ENCODE measurements at places on chromosomes 4 and X.

DNA sequence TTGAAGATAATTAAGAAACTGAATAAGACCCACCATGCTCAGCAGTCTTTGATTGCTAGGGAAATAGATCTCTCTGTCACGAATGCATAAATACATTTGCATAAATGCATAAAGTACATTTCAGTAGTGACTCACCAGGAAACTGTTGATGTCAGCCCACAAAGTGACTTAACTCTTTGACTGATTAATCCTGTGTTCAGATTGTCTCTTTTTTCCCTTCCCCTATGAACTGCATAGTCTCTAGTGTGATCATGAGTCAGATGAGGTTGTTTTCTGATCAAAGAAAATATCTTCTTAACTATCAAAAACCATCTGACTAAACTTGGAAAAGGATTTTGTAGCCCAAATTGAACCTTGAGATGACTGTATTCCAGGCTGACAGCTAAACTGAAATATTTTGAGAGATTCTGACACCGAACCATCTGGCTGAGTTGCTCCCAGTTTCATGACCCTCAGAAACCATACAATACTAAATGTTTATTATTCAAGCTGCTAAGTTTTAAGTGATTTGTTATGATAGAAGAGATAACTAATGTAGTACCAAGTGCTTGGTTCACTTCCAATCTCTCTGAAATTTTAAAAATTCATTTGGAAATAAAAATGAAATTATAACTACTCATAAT, 1381.5 kb upstream of the AGA start:
- no peak for DNase-seq

GRCh38 chr4:72467633-72468032, 101.4 kb downstream of the ADAMTS3 start:
- no peak for DNase-seq

DNA sequence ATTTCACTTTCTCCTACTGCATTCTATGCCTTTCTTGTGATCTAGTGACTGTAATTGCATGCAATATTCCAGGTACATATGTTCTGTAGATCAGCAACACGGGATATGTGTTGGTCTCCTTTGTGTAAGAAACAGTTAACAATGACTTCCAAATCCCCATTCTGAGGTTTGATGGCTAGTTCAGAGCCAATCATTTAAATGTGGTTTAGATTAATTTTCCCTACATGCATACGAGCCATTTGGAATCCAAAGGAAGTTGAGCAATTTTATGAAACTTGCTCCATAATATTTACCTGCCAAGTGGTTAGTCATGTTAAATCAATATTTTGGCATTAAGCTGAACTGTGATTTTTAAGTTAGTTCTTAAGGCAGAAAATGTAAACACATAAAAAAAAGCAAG, 172.8 kb upstream of the DCAF12L2 start:
- no peak for DNase-seq

GRCh38 chr4:184012937-184013336, 107.8 kb downstream of the STOX2 start:
- DNase-seq = no peak

DNA sequence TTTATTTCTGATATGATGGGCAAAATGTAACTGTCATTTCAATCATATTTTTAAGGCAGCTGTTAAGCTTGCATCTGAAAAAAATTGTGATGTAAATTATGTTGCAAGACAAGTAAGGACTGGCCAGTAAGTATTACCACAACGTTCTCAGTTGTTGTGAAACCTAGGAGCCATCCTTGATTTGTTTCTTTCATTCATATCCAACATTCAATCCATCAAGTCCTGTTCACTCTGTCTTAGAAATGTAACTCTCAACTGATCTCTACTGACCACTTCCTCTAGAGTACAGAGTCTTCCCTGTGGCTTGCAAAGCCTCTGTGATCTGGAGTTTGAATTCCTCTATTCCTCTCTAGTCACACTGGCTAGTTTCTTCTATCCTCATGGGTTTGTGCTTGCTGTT, 161.4 kb upstream of the MAD2L1 start:
- DNase-seq = no peak

DNA sequence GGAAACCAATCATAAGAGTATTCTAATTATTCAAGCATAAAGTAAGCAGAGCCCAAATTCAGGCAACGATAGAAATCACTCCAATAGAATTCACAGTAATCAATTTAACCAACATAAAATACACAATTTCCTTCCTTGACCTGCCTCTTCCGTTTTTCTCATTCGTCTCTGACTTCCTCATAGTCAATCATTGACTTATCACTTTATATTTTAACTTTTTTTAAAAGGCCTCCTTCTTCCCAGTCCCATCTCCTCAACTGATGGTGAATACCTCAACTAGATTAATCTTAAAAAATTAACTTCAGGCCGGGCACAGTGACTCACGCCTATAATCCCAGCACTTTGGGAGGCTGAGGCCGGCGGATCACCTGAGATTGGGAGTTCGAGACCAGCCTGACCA, 13.3 kb downstream of the CNOT6L start:
- no peak for DNase-seq

GRCh38 chr4:139889264-139889663, 223.6 kb downstream of the MGST2 start:
- no peak for DNase-seq

GRCh38 chr4:94036964-94037363, 170.7 kb upstream of the SMARCAD1 start:
- no peak for DNase-seq

DNA sequence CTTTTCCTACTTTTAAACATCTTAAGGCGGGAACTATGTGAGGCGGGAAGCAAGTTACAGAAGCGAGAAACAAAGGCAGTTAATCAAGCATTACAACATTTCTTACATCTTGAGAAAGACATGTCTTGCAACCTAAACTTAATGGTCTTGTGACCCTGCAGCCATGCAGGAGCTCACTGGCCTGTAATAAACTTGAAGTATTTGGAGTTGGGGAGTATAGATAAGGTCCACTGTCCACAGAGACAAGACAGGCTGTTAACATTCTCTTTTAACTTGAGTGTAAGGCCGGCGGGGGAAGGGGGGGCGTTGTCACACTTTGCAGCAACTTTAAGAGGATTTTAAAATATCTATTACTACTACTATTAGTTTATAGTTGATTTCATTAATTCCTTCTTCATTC, 10.3 kb upstream of the UGT8 start:
- no peak for DNase-seq

GRCh38 chr4:172546782-172547181, 621.8 kb upstream of the GALNT7 start:
- no peak for DNase-seq

DNA sequence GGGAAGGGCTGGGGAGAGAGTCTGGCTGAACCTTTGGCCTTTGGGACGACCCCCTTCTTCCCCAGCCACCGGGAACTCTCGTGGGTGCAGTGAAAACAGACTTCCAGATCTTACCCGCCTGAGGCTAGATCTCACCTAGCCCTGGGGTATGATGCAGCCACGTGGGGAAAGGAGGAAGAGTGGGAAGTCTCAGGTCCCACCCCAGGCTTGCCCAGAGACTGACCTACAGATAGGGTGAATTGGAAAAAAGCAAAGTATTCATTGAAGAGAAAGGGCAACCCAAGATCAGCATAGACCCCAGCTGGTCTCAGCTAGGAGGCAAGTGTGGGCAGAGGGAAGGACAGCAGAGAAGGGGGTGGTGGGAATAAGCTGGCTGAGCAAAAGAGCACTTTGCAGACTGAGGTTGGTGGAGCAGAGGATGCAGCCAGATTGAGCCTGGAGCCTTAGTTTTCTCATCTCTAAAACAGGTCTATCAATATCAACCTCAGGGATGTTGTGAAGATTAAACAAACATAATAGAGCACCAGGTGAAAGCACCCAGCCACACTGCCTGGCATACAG, 4.2 kb upstream of the EFNB1 start:
- DNase-seq = no peak

- no peak for DNase-seq
Observed at GRCh38 chr4:55466001-55466400, 70.2 kb downstream of the TMEM165 start.

GRCh38 chrX:53714580-53715345, 28.2 kb upstream of the HUWE1 start:
- DNase-seq = peak; percentile 14

- DNase-seq = no peak
Observed at GRCh38 chr4:16329125-16329796, 103.0 kb upstream of the TAPT1 start.

DNA sequence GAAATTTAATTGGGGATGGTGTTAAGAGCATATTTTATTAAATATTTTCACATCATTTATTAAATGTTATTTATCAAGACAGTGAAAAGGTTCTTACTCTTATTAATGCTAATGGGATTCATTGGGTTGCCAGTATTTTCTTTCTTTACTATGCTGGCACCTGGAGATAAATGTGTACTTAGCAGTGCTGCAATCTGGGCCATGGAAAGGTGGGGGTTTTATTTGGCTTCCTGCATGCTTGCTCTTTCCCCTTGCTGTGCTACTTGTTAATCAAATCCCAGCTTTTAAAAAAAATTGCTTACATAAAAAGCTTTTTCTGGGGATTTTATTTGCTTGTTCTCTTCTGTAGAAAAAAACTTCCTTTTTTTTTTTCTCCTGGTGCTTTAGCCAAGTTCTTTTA, 48.3 kb downstream of the ZAR1 start:
- DNase-seq = no peak

GRCh38 chr4:955161-955921, 18.0 kb downstream of the DGKQ start:
- no peak for DNase-seq

DNA sequence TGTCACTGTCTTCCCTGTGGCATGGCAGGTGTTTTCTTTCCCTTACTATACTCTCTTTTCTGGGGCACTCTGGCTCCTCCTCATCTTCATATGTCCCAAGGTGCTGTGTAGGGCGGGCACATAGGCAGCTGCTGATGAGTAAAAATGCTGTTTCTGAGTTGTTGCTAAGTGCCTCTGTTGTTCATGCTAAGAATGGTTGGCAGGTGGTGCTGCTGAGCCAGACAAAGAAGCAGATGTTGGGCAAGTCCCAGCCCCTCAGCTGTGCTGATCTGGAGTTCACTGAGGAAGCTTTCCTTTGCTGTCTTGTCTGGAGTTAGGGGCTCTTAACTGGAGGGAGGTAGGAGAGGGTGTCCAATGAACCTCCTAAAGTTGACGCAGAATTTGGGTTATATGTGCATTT, 40.6 kb downstream of the HADH start:
- DNase-seq = peak; percentile 55

DNA sequence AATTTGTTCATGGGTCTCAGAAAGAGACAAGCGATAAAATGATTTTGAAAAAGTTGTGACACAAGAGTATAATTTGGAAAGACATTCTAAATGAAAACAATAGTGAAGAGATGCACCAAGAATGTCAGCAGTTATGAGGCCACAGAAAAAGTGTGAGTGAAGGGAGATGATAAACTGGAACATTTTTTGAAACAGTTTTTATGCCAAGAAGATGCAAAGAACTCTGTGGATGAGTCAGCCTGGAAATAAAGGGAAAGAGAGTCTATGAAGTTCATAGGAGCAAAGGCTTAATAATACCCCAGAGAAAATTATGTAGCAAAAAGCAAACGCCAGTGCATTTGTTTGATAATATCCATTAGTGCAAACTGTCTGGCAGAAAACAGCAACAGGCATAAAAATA, 188.4 kb upstream of the TBC1D9 start:
- DNase-seq = no peak

GRCh38 chr4:92050875-92051274, 252.9 kb upstream of the GRID2 start:
- no peak for DNase-seq

DNA sequence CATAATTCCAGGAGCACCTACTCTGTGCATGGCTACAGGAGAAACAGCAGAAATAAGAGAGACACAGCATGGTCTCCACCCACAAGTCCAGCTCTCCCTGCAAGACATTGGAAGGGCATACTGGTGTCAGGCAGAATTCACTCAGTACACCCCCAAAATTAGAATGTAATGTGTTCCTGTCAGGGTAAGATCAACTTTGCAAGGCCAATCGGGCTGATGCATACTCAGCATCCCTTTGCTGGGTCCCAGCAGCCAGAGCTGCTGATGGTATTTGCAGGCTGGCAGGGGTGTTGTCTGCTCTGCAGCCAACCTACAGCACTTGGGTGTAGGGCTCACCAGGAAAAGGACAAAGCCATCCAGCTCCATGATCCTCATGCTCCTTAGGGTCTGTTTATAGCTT, 295.4 kb upstream of the STS start:
- no peak for DNase-seq

GRCh38 chrX:71917621-71918343, 7.1 kb downstream of the NHSL2 start:
- peak; percentile 22 for DNase-seq

DNA sequence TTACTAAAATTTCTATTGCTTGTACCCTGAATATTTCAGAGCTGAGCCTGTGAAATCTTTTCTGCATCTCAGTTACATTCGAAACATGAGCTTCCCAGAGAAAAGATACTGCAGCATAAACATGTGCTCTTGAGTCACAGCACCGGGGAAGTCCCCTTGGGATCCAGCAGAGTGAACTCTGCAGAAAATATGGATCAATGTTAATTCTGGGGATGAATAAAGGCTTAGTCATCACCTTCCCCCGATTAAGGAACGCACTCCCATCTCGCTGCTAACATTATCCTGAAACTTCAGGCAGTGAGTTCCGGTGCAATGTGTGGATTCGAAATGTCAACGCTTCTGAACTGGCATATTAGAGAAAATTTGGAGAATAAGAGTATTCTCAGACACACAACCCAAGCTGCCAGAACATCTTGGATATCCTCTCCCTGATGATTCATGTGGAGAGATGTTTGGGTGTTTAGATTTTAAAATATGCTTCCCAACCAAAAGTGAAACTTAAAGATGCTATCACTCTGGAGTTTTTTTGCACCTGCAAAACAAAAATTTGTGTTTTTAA, 90.8 kb downstream of the IRF2 start:
- DNase-seq = no peak

DNA sequence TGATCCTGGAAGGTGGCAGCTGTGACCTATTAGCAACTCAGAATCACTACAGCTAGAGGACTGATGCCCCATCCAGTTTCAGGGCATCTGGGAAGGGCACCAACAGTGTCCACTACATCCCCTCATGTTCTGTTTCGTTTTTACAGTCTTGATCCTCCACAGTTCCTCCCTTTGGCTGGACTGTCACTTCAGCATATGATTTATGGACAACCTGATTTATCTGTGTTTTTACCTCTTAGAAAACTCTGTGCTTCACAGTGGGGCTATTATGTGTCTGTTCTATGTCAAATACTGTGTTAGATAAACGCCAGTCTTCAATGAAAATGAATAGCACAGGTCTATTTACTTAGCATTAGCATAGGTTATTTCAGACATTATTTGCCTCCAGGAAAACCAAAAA, 63.1 kb upstream of the GRPR start:
- DNase-seq = no peak

Data from WTC11 (cell line).